Activated CD4-positive, alpha-beta T cell treated with anti-CD3 and anti-CD28 coated beads for 24 hours (primary cell): ENCODE measurements at places on chromosomes 5 and 9.

DNA sequence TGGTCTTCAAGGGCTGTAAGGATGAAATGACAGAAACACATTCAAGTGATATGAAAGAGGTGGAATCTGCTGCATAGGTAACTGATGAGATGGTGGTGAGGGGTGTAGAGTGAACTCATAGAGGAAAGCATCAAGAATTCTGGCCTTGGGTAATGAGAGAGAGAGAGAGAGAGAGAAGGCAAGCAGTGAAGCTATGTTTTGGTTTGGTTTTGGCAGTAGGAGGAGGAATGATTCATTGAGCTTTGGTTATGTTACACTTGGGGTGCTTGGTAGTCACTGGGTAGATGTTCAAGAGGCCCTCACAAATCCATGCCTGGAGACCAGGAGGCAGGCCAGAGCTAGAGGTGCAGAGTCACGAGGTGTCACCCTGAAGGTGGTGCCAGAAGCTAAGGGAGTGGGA lies 89.5 kb downstream of the EGFLAM start:
- DNase-seq = no peak

- DNase-seq = no peak
Observed at GRCh38 chr5:116320486-116320885, 235.7 kb downstream of the COMMD10 start.

DNA sequence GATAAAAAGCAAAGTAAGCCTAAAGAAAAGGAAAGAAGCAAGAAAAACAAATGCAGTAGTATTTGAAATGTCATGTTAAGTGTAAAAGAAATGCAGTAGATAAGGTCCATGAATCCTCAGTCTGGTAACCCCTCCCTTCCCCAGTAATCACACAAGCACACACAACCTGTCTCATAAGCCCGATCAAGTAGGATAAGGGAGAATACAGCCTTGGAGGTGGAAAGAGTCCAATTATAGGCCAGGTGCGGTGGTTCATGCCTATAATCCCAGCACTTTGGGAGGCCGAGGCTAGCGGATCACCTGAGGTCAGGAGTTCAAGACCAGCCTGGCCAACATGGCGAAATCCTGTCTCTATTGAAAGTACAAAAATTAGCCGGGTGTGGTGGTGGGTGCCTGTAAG lies 117.9 kb downstream of the GADD45G start:
- no peak for DNase-seq

GRCh38 chr5:28046596-28046995 lies 1008.2 kb upstream of the CDH9 start:
- DNase-seq = no peak

GRCh38 chr9:105313238-105313637 lies 68.8 kb downstream of the SLC44A1 start:
- DNase-seq = no peak

GRCh38 chr9:70811638-70812037 lies 309.8 kb downstream of the TRPM3 start:
- no peak for DNase-seq
